Gastrocnemius medialis (tissue), 4 donors: ENCODE measurements at places on chromosomes 5 and 9. TPM values are rescaled to one million over a fixed set of nuclear protein-coding genes. Genes with fewer than 3 reads are reported as not detected.

WDR38 gene
- total RNA-seq: not detected

MEIKIN gene
- total RNA-seq: not detected

SPATA31C2 gene
- total RNA-seq: not detected

TNC gene
- 4.3 TPM for total RNA-seq

SLC36A3 gene
- total RNA-seq: not detected

- DNase-seq: peak; percentile 50
Observed at GRCh38 chr9:137742698-137743097, 123.9 kb downstream of the EHMT1 start.

DNA sequence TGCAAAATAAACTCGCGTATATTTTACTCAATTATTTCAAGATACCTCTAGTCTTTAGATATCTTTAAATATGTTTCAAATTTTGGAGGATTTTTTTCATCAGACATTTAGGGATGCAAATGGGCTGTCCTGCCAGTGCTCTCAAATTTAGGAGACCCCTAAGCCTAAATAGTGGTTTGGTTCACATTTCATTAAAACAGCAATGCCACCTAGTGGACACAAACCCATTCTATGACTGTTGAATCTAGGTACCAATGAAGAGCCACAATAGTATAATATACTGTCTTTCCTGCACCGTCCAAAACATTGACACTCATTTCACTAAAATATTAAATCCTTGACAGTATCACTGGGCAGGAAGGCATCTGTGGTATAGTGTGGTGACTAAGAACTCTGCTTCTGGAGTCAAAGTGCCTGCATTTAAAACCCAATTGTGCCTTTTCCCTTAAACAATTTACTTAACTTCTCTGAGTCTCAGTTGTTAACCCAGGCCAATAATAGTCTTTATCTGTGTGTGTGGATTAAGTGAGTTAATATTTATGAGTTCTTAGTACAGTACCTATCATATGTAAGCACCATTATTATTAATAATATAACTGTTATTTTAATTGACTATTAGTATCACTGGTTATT, 148.0 kb downstream of the RORB start:
- no peak for DNase-seq

GRCh38 chr5:65938256-65938655, 11.9 kb downstream of the ERBIN start:
- no peak for DNase-seq

DNA sequence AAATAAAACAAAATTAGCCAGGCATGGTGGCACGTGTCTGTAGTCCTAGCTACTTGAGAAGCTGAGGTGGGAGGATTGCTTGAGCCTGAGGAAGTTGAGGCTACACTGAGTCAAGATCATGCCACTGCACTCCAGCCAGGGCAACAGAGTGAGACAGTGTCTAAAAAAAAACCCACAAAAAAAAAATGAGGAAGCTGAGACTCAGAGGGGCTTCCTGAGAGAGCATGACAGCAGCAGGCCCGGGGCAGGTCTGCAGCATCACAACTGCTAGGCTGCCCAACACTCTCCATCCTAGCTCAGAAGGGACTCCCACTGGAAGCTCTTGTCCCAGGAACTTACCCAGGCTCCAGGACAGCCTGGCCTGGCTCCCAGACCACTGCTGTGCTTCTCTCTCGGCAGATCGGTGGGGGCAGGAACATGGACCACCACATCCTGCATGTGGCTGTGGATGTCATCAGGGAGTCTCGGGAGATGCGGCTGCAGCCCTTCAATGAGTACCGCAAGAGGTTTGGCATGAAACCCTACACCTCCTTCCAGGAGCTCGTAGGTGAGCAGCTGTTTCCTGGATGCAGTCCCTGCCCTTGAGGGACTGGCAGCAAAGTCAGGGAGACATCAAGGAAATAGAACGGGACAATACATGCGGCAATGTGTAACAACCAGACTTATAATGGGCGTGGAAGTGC, 19.1 kb downstream of the PTGS1 start:
- DNase-seq: no peak
